GOT3 (cell line): ENCODE measurements at places on chromosomes 16 and 17.

DNA sequence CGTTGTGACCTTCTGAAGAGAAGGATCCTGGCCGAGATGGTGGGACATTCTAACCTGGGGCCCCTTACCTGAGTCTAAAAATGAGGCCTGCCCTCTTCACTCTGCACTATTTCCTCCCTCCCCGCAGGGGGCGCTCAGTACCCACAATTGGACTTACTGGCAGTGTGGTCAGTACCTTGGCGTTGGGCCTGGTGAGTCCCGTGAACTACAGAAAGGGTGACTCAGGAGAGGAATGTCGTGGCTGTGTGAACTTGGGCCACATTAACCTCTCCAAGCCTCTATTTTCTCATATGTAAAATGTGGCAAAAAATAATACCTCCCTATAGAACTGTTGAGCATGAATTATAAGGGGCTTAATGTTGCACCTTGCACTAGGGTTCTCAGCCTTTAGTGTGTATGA is 3.9 kb downstream of the RSAD1 start:
- DNase-seq = peak; percentile 52

- DNase-seq = peak; percentile 36
Observed at GRCh38 chr17:43846221-43846712, 709 bp upstream of the CD300LG start.

DNA sequence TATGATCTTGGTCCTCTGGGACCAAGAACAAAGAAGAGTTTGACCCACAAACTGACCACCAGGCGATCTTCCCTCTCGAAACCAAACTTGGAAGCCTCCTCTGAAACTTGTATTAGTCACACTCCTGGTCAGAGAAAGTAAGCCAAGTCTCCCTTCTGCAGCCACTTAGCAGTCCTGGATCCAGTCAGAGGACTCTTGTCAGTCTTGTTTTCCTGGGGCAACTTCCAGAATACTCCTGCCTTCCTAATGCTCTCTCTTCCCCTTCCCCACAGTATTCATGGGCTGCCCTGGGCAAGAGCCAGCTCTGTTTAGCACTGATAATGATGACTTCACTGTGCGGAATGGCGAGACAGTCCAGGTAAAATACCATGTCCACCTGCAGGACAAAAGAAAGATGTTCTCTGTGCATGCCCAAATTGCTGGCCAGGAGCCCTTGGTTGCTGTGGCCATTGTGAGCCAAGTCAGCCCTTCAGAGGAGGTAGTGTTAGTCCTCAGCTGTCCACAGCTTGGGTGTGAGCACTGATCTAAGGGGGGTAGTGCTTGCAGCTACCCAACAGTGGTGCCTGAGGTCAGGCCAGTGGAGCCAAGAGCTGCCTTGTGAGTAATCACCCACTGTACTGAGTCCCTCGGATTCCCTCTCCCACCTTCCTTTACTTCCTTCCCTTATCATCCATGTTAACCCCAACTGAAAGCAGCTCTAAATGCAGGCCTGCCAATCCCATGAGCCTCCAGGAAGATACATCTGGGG is 31.2 kb downstream of the CDH3 start:
- no peak for DNase-seq

GRCh38 chr17:50882851-50883250 is 16.7 kb upstream of the TOB1 start:
- DNase-seq = no peak

DNA sequence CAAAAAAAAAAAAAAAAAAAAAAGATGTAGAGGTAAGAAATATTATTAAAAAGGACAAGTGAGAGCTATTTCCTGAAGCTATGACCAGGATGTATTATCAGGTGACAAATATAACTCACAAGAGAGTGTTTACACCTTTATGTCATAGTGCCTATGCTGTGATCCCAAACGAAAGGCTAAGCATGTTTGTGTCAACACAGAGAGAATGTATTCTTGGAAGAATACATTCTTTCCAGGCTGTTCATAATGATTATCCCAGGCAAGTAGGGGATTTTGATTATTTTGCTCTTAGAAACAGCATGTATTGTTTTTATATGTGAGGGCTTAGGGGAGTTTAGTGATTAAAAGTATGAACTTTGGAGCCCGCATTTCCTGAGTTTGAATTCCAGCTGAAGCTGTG is 175.0 kb downstream of the SPECC1 start:
- no peak for DNase-seq

DNA sequence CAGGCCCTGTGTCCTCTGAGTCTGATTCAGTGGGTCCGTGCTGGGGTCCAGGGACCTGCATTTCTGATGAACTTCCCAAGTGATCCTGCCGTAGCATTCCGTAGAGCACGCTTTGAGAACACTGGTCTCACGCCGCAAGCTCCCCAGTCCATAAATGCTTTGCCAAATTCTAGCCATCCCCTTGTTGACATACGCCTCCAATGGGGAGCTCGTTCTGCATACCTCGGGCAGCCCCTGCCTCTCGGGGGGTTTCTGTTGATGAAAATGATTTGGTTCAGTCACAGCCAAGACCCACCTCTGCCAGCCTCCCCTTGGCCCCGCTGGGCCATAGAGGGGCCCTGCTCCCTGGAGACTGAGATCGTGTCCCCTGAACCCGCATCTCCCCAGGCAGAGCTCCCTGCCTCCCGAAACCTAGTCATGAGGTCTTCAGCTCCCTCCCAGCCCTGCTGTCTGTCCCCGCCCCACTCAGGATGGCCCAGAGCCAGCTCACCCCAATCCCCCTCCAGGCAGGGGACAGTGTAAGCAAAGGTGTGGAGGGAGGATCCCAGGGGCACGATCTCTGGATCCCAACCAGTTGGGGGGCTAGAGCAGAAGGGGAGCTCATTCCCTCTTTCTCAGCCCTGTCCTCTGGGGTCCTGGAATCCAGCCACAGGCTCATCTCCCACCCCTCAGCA is 16.2 kb upstream of the SPNS2 start:
- DNase-seq = no peak

- no peak for DNase-seq
Observed at GRCh38 chr17:2737693-2738092, 11.8 kb downstream of the CCDC92B start.
